ENCODE measurements at places on chromosomes 1 and 21. TPM values are rescaled to one million over a fixed set of nuclear protein-coding genes. Genes with fewer than 3 reads are reported as not detected.

MYBPH gene
- total RNA-seq: 1.4 TPM

MFSD2A gene
- 0.88 TPM for total RNA-seq

LYPD8 gene
- total RNA-seq: not detected

RPE65 gene
- 0.95 TPM for total RNA-seq

CELA2A gene
- not detected for total RNA-seq

PRRX1 gene
- total RNA-seq: 1.1 TPM

DDI2 gene
- total RNA-seq: 26.8 TPM

UMODL1 gene
- not detected for total RNA-seq

MTARC2 gene
- 36.4 TPM for total RNA-seq

PRAMEF11 gene
- total RNA-seq: not detected

ETV3L gene
- not detected for total RNA-seq

CFAP107 gene
- not detected for total RNA-seq

DEPDC1 gene
- total RNA-seq: 37.6 TPM

FMN2 gene
- 0.42 TPM for total RNA-seq

TFF2 gene
- not detected for total RNA-seq

OR14K1 gene
- total RNA-seq: not detected

LDLRAD1 gene
- total RNA-seq: not detected

FTCD gene
- 18.9 TPM for total RNA-seq

SYT2 gene
- total RNA-seq: 0.03 TPM

ETNK2 gene
- total RNA-seq: 24.7 TPM

BACH1 gene
- 25.2 TPM for total RNA-seq

ASPM gene
- total RNA-seq: 3.3 TPM

CHODL gene
- total RNA-seq: 0.42 TPM

RAP1GAP gene
- 7.4 TPM for total RNA-seq

TESK2 gene
- total RNA-seq: 13.9 TPM

DRAXIN gene
- 0.36 TPM for total RNA-seq

SLC1A7 gene
- not detected for total RNA-seq

TRAF3IP3 gene
- total RNA-seq: 1.3 TPM

DENND2D gene
- total RNA-seq: 1.1 TPM

CEP350 gene
- 27.8 TPM for total RNA-seq

UBL4B gene
- total RNA-seq: not detected

CHIT1 gene
- total RNA-seq: not detected

Data from cardiac muscle cell (in vitro differentiated cells and primary cell).